Omental fat pad (tissue), 4 donors: ENCODE measurements at places on chromosomes 11 and 22. TPM values are rescaled to one million over a fixed set of nuclear protein-coding genes. Genes with fewer than 3 reads are reported as not detected.
A peak's percentile ranks its signal among the peaks of the same experiment; 100 is the strongest.

GRCh38 chr11:31355817-31356216 is 13.7 kb downstream of the DCDC1 start:
- DNase-seq, result no peak

DNA sequence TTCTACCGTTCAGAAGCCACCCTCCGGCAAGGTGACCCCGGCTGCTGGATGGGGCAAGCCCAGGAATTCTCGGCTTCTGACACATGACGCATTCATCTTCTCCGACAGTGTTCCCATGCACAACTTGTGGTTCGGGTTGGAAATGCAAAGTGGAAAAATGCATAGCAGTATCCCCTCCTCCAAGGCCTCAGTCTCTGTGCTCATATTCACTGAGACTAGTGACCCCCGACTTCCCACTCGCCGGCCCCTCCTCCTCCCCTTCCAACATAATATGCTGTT is 70.0 kb upstream of the NTM start:
- DNase-seq, result no peak

- DNase-seq, result no peak
Measured at GRCh38 chr22:44336962-44337677, 24.4 kb upstream of the SHISAL1 start.

- DNase-seq, result no peak
Measured at GRCh38 chr22:23501708-23502107, 78.4 kb downstream of the IGLL1 start.

DNA sequence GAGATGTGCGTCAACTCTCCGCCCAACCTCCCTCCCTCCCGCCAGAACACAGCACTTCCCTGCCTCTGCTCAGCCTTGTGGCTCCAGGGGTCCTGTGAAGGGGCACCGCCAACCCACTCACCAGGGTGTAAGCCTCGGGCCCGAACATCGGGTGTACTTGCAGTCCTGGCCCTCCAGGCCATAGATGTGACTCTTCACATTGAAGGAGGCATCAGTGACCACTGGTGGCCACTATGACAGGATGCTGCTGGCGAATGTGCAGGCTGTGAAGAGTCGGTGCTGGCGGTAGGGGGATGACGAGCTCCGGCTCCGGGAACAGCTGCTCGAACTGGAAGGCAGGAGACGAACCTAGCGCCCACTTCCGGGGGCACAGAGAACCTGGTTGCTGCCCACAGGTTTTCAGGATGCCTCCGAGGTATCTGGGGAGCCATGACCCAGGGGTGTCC is 97.4 kb downstream of the MED15 start:
- no peak for DNase-seq

DNA sequence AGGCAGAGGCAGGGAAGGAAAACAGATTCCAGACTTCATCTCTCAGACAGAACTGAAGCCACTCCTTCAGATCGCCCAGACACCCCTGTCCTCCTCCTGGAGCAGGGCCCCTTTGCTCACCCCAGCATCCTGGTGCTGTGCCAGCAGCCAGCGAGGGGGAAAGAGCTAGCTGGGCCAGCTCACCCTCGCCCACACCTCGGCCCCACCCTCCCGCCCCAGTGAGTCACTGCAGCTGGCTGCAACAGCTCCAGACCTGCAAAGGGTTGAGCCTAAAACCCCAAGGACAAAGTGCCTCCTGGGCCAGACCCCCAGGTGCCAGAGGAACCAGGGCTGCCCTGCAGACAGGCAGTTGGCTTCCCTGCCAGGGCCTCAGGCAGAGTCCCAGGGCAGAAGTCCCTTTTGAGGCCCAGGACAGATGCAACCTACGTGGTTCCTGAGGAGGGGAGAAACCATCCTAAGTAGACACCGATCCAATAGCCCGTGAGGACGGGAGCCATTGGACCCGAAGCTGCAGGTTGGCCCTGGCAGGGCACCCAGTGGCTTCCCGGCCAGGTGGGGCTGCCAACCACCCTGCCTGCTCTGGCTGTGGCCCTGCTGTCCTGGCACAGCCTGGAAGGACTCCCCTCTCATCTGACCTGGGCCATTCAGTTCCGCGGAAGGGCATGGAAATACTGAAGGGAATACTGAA is 7.2 kb downstream of the AHNAK start:
- DNase-seq, result peak; percentile 77

- DNase-seq, result no peak
Measured at GRCh38 chr11:35009944-35010342, 93.5 kb downstream of the PDHX start.

DNA sequence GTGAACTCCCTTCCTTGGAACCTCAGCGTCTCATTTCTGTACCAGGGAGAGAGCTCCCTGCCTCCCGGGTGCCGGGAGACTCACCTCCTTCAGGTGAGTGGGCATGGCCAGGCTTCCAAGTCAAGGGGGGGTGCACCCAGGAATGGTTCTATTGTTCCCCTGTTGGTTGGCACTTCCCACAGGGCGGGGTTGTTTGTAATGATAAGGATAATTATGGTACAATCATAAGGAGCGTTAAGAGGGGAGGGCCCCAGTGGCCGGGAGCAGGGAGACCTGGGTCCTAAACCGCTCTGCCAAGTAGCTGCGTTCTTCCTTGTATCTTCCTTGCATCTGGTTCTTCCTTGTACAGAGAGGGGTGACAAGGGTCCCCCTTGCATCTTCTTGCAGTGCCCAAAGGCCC is 79.1 kb downstream of the LRRC32 start:
- no peak for DNase-seq

DNA sequence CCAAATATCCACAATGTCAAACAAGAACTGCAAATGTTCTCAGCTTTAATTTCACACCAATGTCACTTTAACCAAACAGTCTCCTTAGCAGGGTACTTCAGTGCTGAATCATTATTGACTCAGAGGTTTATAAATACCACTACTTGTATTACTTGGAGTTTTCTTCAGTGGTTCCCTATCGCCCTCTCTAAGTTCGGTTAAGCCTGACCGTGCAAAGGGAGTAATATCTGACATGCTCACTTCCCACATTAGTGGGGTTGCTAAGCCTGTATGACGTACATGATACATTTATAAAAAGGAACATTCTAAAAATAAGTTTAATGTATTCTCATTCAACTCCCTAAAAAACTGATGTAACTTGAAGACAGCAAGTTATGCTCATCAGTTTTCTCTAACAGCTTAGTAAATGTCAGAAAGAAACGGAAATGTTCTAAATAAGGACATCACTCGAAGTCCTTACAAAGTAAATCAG is 93.1 kb upstream of the ZC3H12C start:
- DNase-seq, result no peak

GRCh38 chr22:32903507-32903906 is 102.0 kb downstream of the TIMP3 start:
- DNase-seq, result no peak

OR52N4 gene
- total RNA-seq, result not detected

HSPB2 gene
- not detected for total RNA-seq

NNMT gene
- total RNA-seq, result 1,460 TPM

FUT4 gene
- 6.8 TPM for total RNA-seq

GRK3 gene
- total RNA-seq, result 17.2 TPM

CBLIF gene
- total RNA-seq, result not detected

MMP8 gene
- 1.1 TPM for total RNA-seq

KDM4E gene
- not detected for total RNA-seq
